ENCODE measurements at places on chromosomes 1 and 21.

DNA sequence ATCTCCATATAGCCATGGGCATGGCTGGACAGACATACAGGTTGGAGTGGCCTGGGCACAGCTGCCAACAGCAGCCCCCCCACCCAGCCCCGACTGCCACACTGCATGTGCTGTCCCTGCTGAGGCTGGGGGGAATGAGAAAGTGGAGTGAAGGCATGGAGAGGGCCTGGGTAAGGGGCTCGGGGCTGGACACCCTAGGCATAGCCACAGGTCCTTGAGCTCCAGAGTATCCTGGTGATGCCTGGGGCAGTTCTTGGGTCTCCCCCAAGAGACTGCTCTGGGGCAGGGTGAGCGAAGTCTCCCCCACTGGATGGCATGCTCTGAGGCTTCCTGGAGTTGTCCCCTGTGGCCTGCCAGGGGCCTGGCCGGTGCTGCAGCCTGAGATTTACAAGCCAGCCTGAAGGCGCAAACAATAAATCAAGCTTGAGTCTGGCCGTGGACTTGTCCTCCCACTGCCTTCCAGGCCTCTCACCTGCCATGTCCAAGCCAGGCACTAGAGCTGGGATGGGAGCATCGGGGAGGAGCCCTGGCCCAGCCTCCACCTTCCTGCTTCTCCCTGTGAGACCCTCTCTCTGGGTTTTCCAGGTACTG lies 53.6 kb downstream of the FOXO6 start:
- no peak for DNase-seq

- DNase-seq = no peak
These were observed 108.7 kb upstream of the RNPC3 start for GRCh38 chr1:103416681-103417286.

- DNase-seq = peak; percentile 48
These were observed 2.1 kb downstream of the PLA2G2E start for GRCh38 chr1:19921310-19921709.

GRCh38 chr1:43564551-43565348 lies 34.1 kb downstream of the PTPRF start:
- no peak for DNase-seq

DNA sequence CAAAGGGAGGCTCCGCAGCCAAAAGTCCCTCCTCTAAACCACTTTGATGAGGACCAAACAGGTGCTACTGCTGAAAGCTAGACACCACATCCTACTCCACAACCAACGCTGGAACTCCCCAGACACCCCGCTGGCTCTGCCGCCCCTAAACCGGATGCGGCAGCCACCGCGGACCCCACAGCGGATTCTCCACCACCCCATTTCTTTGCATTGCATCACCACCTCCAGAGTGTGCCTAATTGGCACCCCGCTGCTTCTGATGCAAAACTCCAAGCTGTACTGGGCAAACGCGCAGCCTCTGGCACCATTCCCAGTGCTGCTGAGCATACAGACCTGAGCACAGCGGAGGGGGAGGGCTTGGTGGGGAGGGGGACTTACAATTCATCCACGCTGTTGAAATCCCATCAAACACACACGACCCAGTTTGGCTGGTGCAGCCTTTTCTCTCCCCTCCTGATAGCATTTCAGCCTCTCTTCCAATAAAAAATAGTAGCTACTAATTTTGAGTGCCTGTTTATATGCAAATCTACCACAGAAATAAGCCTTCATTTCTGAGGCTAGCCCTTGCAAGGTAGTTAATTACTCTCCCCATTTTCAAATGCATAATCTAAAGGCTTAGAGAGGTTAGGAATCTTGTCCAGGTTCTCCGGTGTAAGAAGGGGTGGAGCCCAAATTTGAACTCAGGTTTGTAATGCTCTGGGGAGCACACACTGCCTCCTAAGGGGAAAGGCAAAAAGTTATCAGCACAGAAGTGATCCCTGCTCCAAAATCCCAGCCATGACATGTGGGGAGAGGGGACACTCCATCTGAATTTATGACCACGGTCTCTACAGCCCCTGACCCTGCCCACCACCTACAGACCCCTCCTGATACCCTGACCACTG lies 12.2 kb upstream of the RGS16 start:
- peak; percentile 71 for DNase-seq

DNA sequence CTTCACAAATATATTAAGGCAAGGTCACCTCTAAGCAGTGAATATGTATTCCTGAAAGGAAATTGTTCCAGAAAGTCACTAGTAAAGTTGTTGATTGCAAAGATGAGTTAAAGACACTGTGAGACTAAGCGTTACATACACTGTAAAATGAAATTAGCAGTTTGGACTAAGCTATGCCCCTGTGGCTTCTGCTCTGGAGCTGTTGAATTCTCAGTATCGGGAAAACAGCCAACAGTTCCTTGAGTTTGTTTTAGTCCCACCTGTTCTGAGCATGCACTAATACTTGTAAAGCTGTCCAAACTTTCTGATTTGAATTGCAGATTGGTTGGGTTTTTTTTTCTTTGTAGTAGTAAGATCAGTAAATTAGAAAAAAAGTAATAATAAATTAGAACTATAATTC lies 21.0 kb downstream of the ANGPTL1 start:
- no peak for DNase-seq

DNA sequence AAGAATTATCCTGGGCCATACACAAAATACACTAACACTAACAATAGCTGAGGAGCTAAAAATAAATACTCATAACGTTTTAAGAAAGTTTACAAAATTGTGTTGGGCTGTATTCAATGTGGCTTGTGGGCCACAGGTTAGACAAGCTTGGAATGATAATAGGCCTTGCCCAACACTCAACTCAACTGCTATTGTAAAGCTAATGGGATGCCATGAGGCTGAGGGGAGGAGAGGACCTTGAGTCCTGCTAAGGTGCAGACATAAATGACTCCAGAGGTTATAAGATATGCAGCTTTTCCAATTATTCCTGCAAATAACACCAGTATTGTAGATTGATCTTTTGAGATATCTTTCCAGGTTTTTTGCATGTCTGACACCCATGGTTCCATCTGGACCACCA lies 97.0 kb downstream of the FCRL5 start:
- DNase-seq = no peak

GRCh38 chr1:160544647-160545046 lies 21.6 kb upstream of the SLAMF6 start:
- peak; percentile 30 for DNase-seq

GRCh38 chr1:102588536-102588935 lies 519.8 kb downstream of the COL11A1 start:
- DNase-seq = no peak

GRCh38 chr1:151156515-151156819 lies at the start of gene TNFAIP8L2:
TSS of gene TNFAIP8L2 (plus strand) at chr1:151156649. CDS start at chr1:151158698, 2,049 bp downstream.
- no peak for DNase-seq

GRCh38 chr1:151763990-151764389 lies 694 bp upstream of the MRPL9 start:
- peak; percentile 35 for DNase-seq

- DNase-seq = peak; percentile 85
These were observed 100.8 kb upstream of the SLC45A1 start for GRCh38 chr1:8217011-8217711.

DNA sequence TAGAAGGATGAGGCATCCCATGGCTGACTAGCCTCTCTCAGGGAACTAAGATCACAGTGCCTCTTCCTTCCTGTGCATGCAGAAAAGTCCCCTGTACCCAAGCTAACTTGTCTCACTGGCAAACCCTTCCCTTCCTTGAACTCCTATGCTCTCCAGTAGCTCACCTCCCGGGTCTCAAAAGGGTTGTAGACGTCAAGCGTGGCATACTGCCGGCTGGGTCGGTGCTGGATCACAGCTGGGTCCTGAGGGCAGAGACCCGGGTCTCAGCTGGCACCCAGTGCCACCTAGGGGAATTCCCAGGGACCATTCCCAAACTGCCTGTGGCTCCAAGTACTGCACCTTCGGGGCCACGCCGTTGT lies 688 bp downstream of the SCAMP3 start:
- DNase-seq = no peak

GRCh38 chr1:177287270-177287669 lies 116.5 kb downstream of the BRINP2 start:
- DNase-seq = no peak

- peak; percentile 26 for DNase-seq
These were observed 7.1 kb upstream of the NES start for GRCh38 chr1:156684227-156684782.

DNA sequence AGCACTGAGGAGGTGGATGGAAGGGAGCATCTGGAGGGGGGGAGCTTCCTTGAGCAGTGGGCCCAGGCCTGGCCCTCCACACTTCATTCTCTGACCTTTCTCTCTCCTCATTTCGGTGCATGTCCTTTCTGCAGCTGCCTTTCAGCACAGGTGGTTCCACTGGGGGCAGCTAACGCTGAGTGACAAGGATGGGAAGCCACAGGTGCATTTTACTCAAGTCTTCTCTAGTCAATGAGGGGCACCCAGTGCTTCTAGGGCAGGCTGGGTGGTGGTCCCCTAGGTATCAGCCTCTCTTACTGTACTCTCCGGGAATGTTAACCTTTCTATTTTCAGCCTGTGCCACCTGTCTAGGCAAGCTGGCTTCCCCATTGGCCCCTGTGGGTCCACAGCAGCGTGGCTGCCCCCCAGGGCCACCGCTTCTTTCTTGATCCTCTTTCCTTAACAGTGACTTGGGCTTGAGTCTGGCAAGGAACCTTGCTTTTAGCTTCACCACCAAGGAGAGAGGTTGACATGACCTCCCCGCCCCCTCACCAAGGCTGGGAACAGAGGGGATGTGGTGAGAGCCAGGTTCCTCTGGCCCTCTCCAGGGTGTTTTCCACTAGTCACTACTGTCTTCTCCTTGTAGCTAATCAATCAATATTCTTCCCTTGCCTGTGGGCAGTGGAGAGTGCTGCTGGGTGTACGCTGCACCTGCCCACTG lies 43.2 kb downstream of the YARS1 start:
- DNase-seq = peak; percentile 37

DNA sequence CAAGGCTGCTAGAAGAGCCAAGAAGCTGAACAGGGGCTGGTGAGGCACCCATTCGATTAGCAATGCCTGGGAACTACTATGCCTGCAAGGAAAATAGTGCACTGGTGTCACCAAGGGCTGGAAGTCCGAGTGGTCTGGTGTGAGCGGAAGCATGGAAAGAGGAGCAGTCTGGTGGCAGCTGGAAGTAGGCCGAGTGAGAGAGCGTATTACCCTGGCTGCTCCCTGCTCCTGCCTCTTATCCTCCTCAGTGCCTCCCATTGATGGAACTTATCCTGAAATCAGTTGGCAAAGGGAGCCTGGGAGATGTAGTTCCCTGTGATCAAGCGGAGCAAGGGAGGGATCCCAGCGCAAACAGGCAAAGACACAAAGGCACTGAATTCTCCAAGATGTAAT lies 9.6 kb downstream of the SMAP2 start:
- DNase-seq = peak; percentile 54
